Neural progenitor cell (in vitro differentiated cells): ENCODE measurements at places on chromosomes 5 and 9.

DNA sequence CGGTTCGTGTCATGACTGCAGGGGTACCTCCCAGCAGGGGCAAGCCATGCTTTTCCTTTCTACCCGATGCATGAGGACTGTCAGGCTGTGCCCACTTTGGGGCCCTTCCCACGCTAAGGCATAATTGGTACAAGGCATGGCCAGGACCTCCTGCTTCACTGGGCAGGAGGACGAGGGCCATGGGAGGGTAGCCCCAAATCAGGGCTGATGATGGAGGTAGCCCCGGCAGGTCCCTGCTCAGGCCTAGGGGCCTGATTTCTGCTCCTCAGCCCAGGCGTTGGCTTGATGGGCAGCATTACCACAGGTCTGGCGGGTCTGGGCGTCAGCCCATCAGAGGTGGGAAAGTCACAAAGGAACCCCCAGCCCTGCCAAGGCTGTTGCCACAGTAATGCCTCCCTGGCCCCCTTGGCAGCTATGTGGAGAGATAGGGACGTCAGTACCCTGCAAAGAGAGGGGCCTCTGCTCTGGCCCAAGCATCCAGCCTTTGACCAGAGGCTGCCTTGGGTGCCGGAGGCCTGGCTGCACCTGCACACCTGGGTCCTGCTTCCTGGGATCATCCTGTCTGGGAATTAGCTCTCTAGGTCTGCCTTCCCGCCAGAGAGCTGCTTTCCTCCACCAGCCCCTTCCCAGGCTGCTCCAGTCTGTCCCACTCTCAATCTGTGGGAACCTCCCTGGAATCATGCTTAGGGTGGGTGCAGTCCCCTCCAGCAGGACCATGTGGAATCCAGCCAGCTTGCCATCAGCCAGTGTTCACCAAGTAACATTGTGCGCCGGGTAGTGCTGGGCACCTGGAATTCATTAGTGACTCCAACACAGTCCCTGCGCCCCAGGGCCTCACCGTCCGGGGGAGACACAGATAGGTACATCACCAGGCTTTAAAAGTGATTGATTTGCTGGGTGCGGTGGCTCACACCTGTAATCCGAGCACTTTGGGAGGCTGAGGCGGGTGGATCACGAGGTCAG, 15.4 kb downstream of the TSPAN17 start:
- DNase-seq = no peak

DNA sequence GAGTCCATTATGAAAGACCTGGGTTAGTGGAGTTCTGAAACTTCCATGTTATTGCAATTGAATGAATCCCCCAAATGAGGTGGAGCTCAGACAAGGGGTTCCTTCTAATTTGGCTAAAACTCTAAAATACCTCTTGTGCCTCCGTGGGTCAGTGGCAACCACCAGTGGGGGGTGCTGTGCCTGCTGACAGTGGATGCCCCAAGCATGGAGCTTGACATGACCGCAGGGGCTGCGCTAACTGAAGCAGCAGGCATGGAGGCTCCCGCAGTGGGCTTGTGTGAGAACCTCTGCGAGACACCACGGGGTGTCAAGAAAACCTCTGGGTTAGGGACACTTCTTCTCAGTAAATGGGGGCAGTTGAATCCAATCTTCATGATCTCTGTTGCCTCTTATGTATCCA, 200.5 kb downstream of the DRD1 start:
- no peak for DNase-seq

DNA sequence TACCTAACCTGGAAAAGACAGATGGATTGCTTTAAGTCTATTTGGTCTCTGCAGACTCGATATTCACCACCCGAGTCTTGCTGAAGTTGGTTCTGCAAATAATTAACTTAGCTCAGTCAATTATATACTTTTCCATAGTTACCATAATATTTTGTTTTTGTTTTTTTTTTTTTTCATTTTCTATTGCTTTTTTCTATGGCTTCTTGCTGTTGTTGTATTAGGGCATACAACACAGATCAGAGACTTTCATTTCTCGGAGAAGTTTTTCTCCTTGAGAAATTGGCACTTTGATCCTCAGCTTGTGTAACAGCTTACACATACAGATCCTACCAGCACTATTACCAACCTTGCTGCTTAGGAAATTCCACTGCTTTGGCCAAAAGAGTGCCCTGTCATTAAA, 88.0 kb downstream of the GPR21 start:
- no peak for DNase-seq

DNA sequence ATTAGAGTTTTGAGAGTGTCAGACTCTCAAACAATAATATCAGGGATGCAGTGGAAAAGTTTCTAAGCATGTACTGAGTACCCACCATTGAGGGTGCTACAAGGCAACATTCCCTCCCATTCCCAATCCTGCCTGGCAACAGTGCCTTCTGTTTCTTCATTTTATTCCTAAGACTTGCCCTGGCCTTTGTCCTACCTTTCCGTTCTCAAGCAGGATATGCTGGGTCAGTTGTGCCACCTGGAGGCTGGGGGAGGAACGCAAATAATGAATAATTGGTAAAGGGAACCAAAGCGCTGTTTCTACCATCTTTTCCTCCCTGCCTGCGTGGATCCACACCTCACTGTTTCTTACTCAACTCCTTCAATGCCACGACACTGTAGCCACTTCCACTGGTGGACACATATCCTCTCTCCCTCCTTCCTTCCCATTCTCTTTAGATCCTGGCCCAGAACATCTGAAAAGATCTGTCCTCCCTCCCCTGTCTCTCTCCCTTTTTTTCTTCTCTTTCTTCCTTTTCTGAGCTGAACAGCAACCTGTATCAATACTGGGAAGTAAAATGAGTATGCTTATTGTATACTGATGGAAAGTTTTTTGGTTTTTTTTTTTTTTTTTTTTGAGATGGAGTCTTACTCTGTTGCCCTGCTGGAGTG, 149.5 kb downstream of the C9orf152 start:
- DNase-seq = peak; percentile 81

DNA sequence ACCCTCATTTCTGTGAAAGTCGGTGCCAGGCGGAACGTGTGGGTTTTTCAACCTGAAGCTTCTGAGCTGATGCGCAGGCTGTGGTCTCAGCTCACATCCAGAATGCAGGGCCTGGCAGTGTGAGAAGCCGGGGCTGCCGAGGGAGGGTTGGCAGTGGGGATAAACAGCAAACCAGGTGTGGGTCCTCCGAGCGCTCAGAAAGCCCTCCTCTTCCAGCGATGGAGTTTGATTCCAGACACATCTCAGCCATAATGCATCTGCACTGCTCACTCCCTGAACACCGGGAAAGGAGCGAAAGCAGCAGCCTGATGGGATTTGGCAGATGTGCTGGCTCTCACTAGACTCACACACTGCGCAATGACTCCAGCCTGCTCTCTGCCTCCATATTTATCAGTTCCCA, 280.1 kb downstream of the HSPA4 start:
- no peak for DNase-seq

GRCh38 chr9:124261736-124262648, 4.2 kb downstream of the NEK6 start:
- DNase-seq = no peak

- DNase-seq = no peak
Measured at GRCh38 chr9:10168241-10168640, 444.6 kb downstream of the PTPRD start.

GRCh38 chr5:2399804-2400203, 351.7 kb downstream of the IRX2 start:
- DNase-seq = no peak

GRCh38 chr9:93287189-93287552, 103.2 kb downstream of the WNK2 start:
- DNase-seq = no peak

DNA sequence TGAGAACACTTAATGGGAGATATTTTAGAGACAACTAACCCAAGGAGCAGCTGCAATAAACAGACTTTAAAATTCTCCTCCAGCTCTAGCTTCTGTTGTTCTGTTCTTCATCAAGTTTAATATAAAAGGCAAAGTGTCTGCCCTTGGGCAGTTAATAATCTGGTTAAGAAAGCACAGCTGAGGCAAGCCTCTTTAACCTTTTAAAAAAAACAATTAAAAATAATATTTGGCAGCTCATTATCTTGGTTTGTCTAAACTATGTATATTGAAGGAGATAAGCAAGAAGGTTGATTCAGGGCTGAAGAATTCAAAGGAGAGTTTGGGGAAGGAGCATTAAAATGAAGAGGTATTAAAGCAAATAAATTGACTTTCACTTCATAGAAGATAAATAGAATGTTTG, 75.4 kb downstream of the TSSK1B start:
- DNase-seq = no peak

DNA sequence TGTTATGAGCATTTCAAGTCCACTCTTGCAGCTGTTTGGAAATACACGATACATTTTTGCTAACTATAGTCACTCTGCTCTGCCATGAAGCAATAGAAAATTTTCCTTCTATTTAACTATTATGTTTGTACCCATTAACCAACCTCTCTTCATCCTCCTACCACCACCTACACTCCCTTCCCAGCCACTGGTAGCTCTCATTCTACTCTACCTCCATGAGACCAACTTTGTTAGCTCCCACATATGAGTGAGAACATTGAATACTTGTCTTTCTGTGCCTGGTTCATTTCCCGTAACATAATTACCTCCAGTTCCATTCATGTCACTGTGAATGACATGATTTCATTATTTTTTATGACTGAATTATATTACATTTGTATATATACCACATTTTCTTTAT, 505.9 kb upstream of the CCNG1 start:
- no peak for DNase-seq

DNA sequence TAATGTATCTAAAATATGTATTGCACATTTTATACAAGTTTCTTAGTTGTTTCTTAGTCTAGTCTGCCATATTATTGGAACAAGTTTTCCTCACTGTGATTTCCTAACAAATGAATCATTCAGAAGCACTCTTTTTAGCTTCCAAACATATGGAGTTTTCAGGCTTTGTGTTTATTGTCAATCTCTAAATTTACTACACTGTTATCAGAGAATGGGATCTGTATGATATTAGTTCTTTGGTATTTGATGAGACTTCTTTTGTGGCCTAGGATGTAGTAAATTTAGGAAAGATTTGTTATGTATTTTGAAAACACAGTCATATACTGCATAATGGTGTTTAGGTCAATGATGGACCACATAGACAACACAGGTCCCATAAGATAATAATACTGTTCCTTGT, 25.7 kb downstream of the SREK1IP1 start:
- DNase-seq = no peak

GRCh38 chr5:107864793-107865192, 194.1 kb upstream of the EFNA5 start:
- no peak for DNase-seq

GRCh38 chr9:93124793-93125192, 9.3 kb downstream of the NINJ1 start:
- DNase-seq = peak; percentile 0

DNA sequence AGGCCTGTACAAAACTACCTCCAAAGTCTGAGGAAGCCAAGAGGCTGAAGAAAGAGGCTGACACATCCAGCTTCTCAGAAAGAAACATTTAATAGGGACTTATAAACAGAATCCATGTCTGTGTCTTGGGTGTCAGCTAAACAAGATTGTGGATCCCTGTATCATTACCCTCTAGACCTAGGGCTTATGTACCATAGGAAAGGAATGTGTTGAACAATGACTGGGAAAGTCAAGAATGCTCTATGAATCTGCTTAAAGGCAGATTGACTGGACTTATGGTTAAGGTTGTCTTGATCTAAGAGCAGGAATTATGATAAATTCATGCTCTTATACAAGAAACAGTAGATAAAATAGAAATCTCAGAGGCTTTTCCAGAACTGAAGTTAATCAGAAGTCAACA, 335.7 kb upstream of the RPS23 start:
- no peak for DNase-seq

DNA sequence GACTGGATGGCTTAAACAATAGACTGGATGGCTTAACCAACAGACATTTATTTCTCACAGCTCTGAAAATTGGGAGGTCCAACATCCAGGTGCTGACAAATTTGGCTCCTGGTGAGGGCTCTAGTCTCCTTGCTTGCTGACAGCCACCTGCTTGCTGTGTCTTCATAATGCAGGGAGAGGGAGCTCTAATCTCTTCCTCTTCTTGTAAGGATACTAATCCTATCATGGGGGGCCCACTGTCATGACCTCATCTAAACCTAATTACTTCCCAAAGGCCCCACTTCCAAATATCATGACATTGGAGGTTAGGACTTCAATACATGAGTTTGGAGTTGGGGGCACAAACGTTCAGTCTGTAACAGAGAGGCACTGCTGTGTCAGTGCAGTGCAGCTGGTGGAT, 26.4 kb downstream of the FOXD1 start:
- no peak for DNase-seq

- no peak for DNase-seq
Measured at GRCh38 chr5:1016036-1016435, 7.4 kb downstream of the NKD2 start.

GRCh38 chr5:75235711-75236110, 967 bp downstream of the ANKRD31 start:
- no peak for DNase-seq

DNA sequence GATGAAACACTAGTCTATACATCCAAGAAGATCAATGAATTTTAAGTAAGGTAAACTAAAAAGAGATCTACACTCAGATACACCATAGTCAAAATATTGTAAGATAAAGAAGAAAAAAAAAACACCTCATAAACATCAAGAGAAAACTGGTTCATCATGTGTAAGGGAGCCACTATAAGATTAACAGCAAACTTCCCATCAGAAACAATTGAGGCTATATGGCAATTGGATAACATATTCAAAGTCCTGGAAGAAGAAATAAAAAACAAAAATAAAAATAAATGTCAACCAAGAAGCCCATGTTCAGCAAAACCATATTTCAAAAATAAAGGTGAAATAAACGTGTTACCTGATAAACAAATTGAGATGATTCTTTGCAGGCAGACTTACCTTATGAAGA, 3.6 kb downstream of the OR13C8 start:
- no peak for DNase-seq

GRCh38 chr5:173204185-173204979, 30.6 kb downstream of the NKX2-5 start:
- DNase-seq = no peak

- no peak for DNase-seq
Measured at GRCh38 chr9:104094534-104095015, 466 bp downstream of the SMC2 start.

DNA sequence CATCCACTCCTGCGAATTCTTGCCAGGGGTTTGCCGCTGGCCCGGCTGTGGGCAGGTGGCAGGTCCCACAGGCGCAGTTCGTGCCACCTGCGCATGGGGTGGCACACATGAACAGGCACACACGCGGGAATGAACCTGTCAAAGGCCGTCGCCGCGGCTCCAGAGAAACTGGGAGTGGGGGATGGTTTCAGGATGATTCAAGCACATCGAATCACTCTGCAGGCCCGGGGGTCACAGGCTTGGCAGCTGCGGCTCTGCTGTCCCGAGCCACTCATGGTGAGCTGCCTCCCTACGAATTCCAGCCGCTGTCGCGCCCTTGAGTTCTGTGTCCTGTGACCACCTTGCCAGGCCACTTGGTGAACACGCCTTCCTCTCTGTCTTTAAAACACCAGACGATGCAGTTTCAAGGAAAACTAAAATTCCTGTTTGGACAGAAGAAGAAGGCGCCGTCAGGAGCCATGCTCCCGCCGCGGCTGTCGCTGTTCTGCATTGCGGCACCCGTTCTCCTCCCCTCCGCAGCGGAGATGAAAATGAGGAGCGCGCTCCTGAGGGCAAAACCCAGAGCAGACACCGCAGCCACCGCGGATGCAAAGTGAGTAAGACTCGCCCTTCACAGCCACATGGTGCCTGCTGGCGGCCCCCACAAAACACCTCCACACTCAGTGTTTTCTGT, 15.4 kb upstream of the EXOC3 start:
- DNase-seq = no peak

- DNase-seq = no peak
Measured at GRCh38 chr9:92098638-92099037, 16.6 kb downstream of the SPTLC1 start.
